Progenitor cell of endocrine pancreas (in vitro differentiated cells): ENCODE measurements at places on chromosomes 4 and X.

GRCh38 chr4:162015090-162015489 is 148.7 kb downstream of the FSTL5 start:
- DNase-seq, result no peak

DNA sequence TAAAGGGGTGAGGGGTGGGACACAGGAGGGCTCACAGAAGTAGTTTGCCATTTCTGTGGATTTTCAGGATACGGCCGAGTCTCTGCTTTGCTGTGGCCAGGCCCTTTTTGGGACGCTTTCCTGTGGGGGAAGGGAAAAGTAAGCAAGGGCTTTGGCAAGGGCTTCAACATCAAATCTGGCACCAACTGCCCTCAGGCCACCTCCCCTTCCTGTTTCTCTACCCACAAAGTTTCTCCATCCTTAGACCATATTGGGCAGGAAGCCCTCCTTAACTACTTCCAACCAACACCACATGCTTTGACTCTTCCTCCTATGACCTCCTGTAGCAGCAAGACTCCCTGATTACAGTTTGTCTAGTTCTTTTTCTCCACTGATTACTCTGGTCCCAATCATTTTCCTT is 105.1 kb downstream of the PHF8 start:
- no peak for DNase-seq

DNA sequence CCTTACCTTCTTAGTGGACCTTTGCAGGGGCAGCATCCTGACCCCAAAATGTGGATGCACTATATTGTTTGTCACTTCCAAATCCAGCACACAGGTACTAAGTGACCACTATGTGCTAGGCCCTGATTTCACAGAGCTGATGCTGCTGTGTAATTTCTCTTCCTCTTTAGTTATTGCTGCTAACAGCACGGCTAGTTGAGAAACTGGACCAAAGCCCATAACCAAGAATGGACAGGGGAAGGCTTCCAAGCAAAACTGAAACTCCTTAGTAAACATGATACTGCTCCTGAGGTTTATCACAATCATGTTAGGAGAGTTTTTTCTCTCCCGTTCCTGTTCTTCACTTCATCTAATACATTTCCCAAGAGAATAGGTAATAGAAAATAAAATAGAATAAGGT is 172.9 kb upstream of the TTC29 start:
- DNase-seq, result no peak

GRCh38 chr4:139878050-139878449 is 212.4 kb downstream of the MGST2 start:
- DNase-seq, result no peak

DNA sequence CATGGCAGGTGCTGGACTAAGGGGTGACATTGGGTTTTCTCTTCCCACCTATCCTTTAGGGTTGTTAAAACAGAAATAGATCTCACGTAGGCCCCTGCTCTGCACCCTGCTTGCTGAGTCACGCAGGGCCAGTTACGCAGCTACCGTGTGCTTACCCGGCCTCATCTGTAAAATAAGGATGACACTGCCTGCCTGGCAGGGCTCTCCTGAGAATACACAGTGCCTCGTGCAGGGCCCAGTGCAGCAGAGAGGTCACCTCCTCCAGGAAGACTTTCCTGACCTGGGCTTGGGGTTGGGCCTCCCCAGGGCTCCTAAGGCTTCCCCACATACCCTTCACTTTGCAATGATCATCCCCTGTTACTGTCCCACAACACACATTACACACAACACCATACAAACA is 33.6 kb upstream of the JAKMIP1 start:
- DNase-seq, result no peak

- DNase-seq, result no peak
Observed at GRCh38 chr4:62495032-62495431, 1294.9 kb downstream of the ADGRL3 start.

DNA sequence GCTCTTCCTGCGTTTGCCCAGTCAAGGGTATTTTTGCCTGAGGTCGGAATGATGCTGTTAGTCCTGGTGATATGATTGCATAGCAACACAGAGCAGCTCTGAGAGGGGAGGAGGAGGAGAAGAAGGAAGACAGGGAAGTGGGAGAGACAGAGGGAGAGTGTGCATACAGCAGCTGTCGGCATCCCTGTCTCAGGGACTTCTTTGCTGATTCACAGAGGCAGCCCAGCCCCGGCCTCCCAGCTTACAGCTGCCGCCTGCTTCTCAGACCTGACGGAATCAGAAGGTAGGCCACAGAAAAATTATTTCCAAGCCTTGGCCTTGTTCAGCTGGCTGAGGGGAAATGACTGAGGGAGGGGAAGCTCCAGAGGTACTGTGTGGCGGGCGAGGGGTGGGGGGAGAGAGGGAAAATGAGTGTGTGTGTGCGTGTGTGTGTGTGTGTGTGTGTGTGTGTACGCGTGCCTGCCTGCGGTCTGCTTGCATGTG is 319 bp downstream of the DRP2 start:
- no peak for DNase-seq
